NCI-H510A (cell line): ENCODE measurements at places on chromosomes 3 and 15.

GRCh38 chr15:55928955-55929354 lies 64.5 kb downstream of the NEDD4 start:
- DNase-seq, result no peak

- DNase-seq, result no peak
These were observed 316.3 kb downstream of the OXSM start for GRCh38 chr3:26106228-26106627.

DNA sequence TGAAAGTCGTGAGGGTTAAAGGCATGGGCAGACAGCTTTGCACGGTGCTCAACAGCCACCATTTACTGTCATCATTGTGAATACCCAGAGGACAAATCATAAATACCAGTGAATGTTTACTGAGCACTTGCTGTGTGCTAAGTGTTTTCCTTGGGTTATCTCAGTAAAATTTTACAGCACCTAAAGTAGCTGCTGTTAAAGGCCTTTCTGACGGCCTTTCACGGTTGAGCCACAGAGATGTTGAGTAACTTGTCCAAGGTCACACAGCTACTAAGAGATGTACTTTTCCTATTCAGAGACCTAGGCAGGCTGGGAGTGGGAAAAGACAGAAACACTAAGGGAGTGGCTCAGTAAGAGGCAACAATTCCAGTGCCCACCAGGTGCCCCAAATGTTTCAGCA lies 393 bp upstream of the CPNE9 start:
- DNase-seq, result no peak

GRCh38 chr15:94206463-94207167 lies 24.7 kb upstream of the MCTP2 start:
- no peak for DNase-seq

DNA sequence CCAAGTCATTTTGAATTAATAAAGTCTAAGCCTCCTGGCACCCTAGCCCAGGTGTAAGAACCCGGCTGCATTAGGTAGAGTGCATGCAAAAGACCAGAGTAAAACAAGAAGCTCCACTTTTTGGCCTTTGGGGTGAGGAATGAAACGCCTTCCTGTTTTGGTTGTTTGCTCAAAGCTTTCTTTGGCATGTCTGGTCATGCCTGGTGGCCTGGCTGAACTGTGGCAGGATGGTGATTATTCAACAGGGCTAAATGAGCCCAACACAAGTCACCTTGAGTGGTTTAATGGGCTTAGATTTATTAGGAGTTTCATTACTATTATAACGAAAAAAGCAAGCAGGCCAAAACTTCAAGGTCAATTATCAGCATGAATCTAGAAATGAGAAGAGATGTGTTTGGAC lies 40.9 kb upstream of the LDHAL6B start:
- DNase-seq, result peak; percentile 21

DNA sequence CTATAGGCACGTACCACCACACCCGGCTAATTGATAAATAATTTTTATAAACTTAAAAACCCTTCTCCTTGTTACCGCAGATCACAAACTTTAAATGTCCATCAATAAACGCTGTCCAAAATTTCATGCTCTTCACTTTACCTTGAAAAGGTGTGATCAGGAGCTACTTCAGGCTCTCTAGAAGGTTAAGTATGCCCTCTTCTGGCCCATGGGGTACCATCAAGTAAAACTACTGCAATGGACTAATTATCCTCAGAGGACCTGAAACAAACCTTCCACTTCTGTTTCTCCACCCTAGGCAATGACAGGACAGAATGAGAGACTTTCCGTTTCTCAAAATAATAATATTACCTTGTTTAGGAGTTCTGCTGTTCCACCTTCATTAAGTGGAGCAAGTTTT lies 9.2 kb downstream of the LZTFL1 start:
- no peak for DNase-seq

DNA sequence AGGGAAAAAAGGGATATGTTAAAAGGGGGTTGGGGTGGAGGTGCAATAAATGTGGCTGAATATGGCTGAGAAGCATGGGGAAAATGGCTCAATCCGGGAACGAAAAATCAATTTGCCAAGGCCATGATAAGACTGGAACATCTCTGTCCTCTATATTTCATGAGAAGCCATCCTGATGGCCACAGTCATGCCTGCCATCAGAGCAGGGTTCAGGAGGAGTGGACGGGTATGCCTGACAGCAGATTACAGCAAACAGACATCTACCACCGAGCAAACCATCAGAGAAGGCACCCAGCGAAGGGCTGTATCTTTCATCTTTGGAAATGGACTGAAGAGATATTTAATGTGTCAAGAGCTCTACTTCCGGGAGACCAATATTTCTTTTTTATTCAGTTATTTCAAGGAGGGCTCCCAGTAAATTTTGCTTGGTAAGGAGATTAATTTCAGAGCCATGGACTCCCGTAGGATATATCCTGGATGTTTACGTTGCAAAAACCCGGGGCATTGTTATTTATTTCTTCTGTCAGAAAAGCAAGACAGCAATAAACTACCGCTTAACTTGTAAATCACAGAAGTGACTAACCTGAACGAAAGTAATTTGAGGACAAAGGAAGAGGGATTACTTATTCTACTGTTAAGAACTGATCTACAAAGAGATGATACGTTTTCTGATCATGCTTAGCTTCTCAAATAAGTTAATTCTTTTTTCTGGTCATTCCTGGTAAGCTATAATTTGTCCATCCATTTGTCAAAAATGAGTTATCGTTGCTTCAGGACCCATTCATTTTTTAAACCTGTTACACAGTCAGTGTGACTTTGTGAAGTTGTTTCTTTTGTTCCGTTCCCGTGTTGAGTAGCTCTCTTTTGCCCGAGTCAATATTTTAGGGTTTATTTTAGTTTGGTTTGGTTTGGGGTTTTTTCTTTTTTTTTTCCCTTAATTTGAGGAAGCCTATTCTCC lies 80.6 kb upstream of the CHD2 start:
- DNase-seq, result no peak

GRCh38 chr3:65265942-65266590 lies 578.3 kb upstream of the ADAMTS9 start:
- DNase-seq, result no peak

GRCh38 chr3:172625404-172625803 lies 85.5 kb downstream of the NCEH1 start:
- no peak for DNase-seq

DNA sequence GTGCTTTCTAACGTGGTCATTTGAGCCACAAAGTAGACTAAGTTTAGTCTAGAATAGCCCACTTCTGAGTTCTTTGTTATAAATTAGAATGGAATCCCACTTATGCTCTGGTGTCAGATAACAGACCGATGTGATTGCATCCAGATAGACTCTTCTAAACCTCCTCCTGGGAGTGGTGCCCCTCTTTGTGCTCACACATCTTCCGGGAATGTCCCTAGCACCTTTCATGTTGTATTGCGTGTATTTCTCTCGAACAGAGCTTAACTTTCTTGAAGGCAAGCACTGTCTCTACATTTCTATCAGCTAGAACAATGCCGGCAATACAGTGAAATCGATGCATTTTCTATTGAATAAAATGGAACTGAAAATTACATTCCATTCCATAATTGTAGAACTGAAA lies 23.0 kb downstream of the CP start:
- no peak for DNase-seq

GRCh38 chr15:64753480-64754185 lies 21.8 kb downstream of the RBPMS2 start:
- DNase-seq, result no peak

- no peak for DNase-seq
These were observed 18.9 kb downstream of the EFCAB12 start for GRCh38 chr3:129409541-129409940.

DNA sequence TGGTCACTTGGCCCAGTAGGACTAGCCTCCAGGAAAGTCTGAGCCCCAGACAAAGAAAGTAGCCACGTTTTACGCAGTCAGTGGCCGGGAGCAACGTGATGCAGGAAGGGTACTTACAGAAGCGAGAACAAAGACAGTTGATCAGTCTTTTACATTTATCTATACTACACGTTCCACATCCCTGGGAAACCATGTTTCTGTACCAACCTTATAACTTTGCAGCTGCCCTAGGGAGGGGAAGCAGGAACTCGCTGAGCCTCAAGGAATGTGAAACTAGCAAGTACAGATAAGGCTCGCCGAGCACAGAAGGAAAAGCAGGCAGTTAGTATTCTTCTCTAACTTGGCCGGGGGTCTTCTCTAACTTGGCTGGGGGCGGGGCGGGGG lies 3.4 kb upstream of the KNL1 start:
- no peak for DNase-seq

- DNase-seq, result no peak
These were observed 73.0 kb downstream of the NEO1 start for GRCh38 chr15:73125219-73125618.

DNA sequence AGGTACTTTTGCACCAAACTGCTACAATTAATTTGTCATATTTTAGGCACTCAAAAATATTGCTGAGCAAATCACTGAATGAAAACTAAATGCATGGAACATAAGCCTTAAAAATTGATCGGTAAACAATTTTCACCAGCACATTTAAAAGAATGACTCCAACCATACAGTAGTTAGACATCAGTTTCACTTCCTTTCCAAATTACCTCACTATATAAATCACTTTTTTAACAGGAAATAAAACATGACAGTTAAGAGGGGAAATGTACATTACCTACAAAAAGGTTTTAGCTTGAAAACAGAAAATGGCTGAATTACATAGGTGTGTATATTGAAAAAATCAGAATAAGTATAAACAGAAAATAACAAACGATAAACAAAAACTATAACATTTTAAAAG lies 108.4 kb downstream of the SERPINI1 start:
- DNase-seq, result no peak

DNA sequence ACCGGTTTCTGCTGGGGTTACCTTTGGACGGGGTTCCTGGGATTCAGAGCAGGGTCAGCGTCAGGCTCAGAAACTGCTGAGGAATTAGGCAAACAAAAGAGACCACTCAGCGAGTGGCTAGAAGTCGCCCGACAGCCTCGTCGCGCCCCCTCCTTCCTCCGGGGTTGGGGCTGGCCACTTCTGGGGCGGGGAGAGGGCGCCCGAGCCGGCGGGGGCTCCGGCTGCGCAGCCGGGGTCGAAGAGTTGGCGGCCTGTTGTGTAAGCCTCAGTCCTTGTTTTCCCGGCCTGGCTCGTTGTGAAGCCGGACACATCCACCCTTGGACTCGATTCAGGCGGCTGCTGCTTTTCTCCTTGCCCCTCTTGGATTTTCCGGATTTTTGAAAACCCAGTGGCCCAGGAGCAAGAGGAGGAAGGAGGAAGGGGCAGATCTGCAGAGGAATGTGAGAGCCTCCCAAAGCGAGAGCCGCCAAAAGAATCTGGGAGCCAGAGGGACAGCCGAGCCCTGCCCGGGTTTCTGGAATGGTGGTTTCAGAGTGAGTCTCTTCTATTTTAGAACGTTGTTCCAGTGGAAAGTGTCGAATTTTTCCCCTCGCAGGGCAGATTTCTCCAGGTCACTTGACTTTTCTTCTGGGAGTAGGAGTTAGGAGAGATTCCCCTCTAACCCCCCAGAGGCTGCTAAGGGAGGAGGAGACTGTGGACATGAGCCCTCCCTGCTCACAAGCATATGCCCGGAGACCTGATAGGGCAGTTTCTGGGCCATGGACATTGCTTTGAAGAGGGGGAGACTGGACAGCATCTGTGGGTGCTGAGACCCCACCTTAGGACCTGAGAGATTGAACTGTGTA lies 666 bp downstream of the SNX33 start:
- DNase-seq, result no peak

DNA sequence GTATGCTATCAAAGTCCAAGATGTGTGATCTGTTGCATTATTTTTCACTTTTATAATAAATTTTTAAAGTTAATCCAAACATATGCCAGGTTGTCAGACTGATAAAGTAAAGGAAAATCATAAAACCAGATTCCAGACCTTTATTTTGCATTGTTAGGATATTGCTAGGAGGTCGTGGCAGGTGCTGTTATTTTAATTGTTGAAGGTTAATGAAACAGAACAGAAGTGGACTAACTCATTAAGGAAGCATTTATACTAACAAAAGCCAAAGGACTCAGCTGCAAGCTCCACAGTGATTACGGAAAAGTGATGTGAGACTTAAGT lies 63.1 kb downstream of the DCLK3 start:
- no peak for DNase-seq

DNA sequence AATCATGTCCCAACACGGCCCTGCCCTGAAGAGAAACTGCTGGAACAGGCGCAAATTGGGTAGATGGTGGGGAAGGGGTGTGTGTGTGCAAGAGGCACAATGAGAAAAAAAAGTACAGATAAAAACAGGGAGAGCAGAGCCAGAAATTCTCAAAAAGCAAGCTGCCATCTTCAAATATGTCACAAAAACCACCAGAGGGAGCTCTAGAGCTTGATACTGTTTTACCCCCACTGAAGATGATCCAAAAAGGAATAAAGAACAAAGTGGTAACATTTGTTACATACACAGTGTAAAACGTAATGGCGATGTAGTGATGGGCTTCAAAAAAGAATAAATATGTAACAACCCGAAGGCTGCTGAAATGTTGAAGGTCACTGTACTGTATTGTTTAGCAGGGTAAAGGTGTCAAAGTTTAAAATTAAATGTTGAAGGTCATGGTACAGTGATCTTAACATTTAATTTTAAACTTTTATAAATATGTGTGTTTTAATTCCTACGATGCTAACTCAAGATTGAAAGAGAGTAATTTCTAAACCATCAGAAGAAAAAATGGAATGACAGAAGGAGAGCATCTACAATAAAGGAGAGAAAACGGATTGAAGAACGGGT lies 6.0 kb downstream of the SNRPA1 start:
- DNase-seq, result no peak

DNA sequence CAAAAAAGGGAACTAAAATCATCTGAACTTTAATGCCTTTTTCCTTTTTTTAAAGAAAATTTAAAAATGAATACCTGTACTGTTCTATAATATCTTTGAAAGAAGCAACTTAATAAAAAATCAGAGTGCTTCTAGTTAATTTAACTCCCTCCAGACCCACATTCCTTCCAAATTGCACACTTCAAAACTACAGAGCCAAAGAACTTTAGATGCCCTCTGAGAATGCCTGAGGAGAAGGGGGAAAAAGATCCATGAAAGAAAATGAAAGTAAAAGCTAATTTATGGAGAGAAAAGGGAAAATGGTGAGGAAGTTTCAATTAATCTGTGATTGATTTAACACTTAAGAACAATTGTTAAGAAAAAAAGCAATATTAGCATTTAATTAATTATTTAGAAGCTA lies 1141.6 kb downstream of the IGSF11 start:
- DNase-seq, result no peak

DNA sequence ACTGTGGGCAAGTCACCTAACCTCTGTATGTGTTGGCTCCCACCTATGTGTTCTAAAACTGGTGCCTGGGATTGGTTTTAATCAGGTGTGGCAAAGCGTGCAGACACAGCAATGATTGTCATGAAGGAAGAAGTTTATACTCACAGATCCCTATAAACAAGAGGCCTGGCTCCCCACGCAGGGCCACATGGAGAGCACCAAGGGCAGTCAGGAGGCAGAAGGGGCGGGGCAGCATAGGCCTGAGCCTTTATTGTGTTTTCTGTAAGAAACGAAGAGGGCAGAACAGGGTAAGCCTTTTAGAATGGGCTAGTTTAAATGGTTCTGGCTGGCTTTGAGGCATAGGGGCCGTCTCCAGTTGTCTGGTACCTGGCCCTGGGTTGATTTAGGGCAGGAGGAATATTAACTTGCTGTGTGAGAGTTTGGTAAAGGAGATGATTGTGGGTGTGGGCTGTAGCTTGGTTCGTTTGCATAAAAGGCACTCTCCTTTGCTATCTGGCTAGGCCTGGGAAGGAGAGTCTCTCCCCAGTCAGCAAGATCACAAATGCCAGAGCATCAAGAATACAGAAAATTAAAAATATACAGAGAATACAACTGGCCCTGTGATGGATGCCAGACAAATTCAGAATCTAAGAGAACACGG lies 2.2 kb upstream of the FBXW12 start:
- DNase-seq, result no peak
